ENCODE measurements at places on chromosomes 12 and 14. TPM values are rescaled to one million over a fixed set of nuclear protein-coding genes. Genes with fewer than 3 reads are reported as not detected.

Gene PRR4
- total RNA-seq, result not detected

- DNase-seq, result no peak
These were observed 14.2 kb downstream of the IQSEC3 start for GRCh38 chr12:80681-81190.

DNA sequence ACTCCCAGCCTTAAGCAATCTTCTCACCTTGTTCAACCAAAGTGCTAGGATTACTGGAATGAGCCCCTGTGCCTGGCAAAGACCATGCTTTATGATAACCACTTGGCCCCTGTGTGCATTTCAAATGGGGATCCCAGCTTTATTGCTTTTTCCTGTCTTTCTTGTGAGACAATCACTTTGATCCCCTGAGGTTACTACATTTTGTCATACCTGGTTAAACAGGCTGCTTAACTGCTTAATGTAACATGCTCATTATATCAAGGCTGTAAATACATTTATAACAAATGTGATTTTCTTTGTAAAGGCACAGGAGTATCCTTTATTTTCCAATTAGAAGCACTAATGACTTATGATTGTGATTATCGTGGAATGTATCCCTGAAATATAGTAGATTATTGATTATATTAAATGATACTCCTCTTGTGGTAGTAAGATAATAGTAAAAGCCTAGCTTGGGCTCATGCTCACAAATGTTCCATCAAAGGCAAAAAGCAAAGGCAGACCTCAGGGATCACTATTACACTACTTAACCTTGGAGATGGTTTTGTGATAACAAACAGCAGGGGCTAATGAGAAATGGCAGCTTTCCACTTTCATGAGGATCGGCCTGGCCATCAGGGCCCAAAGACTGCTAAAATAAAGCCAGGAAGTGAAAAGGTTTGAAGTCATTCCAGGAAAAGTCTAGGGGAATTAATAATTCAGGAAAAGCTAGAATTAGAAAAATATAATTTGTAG is 290.8 kb upstream of the MDGA2 start:
- DNase-seq, result no peak

Gene TAS2R42
- total RNA-seq, result not detected

DNA sequence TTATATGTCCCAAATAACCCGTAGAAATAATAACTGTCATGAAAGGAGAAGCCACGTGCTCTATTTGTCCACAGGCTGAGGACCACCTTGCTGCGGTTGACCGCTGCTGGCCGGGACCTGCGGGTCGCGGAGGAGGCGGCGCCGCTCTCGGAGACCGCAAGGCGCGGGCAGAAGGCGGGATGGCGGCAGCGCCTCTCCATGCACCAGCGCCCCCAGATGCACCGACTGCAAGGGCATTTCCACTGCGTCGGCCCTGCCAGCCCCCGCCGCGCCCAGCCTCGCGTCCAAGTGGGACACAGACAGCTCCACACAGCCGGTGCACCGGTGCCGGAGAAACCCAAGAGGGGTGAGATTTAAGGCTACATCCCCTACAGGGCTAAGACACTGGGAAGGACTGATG is 21.0 kb downstream of the RPGRIP1 start:
- DNase-seq, result no peak

Gene COL2A1
- not detected for total RNA-seq

DNA sequence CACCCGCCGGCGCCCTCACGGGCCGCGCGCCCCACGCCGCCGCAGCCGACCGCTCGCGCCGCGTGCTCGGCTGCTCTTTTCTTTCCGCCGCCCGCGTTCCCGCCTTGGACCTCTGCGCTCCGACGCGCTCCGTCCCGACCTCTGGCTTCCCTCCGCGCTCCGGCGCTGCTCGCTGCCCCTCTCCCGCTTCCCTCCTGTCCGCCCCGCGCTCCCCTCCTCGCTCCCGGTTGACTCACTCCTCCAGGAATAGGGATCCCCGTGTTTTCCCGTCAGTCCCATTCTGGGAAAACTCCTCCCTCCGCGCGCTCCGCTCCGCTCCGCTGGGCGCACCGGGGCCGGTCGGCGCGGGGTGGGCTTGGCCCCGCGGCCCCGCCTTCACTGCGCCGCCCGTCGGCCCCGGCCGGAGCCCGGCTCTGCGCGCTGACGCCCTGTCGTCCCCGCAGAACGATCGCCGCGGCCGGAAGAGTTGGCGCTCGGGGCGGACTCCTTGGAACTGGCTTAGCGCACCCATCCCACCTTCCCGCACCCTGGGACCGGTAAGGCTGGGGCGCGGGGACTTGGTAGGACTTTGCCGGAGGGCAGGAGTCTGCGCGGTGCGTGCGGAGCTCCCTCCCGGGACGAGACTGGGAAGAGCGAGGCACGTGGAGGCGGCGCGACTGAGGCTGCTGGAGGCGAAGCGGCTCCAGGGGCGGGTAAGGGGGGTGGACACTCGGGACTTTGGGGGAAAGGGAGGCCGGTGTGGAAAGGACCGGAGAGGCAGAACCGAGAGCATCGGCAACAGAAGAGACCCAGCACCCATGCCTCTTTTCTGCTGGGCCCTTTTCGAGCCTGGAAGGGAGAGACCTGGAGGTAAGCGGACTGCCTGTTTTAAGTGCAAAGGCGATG is 550 bp downstream of the TEAD4 start:
- peak; percentile 30 for DNase-seq

GRCh38 chr12:59357811-59358210 is 238.0 kb upstream of the SLC16A7 start:
- DNase-seq, result no peak

- DNase-seq, result no peak
These were observed 43.2 kb downstream of the SSPN start for GRCh38 chr12:26238341-26239121.

GRCh38 chr12:110508071-110508586 is 6.0 kb downstream of the RAD9B start:
- DNase-seq, result no peak

Gene IAPP
- total RNA-seq, result not detected

Gene HOXC10
- total RNA-seq, result 4.4 TPM

DNA sequence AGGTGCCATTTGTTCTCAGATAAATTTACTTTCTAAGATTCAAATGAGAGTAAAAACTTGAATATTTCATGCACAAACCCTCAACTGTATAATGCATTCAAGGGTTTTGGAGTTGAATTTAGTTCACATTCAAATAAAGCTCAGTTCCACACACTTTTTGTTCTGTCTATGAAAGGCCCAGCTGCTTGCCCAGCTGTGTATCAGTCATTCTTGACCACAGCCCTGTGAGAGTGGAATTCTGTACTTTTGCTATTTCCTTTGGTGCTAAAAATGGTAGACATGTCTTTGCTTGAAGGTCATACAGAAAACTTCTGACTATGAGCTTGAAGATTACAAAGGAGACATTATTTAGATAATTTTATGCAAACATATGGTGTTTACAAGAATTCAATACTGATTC is 110.4 kb downstream of the KCNC2 start:
- DNase-seq, result no peak

- DNase-seq, result no peak
These were observed 129.3 kb upstream of the PTPRQ start for GRCh38 chr12:80314741-80315140.

DNA sequence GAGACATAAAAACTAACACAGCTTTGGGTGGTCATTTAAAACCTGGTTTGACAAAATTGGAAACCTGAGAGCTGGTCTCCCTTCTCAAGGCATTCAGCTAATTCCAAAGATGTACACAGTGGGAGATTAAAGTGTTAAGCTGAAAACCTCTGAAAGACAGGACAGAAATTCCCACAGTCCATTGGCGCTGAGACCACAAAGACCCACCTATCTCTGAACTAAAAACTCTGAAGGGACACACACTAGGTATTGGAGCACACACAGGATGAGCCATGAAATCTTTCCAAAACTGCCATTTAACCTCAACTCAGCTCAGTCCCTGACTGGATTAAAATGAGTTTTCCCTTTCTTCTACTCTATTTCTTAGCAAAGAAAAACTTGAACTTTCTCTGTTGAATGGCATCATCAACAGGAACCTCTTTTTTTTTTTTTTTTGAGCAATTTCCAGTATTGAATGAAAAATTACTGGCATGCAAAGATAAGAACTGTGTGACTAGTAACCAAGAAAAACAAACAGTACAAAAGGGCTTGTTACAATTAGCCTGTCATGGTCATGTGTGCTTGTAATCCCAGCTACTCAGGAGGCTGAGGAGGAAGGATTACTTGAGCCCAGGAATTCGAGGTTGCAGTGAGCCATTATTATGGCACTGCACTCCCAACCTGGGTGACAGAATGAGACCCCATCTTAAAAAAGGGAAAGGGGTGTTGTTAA is 82.4 kb downstream of the IPO8 start:
- DNase-seq, result peak; percentile 35

Gene SCFD1
- 50.0 TPM for total RNA-seq

GRCh38 chr12:117749431-117749830 is 219.4 kb downstream of the KSR2 start:
- no peak for DNase-seq

Gene SERPINA4
- total RNA-seq, result not detected

Gene IFI27L1
- total RNA-seq, result 11.1 TPM

Gene OASL
- total RNA-seq, result 1.3 TPM

Gene IL26
- not detected for total RNA-seq

GRCh38 chr14:31261859-31262731 is 54.5 kb upstream of the HECTD1 start:
- peak; percentile 3 for DNase-seq

- no peak for DNase-seq
These were observed 70.6 kb upstream of the PRICKLE1 start for GRCh38 chr12:42660117-42660516.

DNA sequence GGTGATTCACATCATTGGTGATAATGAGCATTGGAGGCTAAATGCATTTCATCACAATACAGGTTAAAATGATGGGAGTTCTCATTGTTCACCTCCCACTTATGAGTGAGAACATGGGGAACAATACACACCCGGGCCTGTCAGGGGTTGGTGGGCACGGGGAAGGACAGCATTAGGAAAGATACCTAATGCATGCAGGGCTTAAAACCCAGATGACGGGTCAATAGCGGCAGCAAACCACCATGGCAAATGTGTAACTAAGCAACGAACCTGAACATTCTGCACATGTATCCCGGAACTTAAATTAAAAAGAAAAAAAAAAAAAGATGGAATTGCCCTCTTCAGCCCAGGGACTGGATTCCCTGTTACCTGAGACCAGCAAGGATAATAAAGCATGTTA is 2.3 kb upstream of the LUM start:
- no peak for DNase-seq

Gene RNASE7
- total RNA-seq, result not detected

GRCh38 chr12:5568325-5568981 is 136.5 kb downstream of the NTF3 start:
- DNase-seq, result no peak

DNA sequence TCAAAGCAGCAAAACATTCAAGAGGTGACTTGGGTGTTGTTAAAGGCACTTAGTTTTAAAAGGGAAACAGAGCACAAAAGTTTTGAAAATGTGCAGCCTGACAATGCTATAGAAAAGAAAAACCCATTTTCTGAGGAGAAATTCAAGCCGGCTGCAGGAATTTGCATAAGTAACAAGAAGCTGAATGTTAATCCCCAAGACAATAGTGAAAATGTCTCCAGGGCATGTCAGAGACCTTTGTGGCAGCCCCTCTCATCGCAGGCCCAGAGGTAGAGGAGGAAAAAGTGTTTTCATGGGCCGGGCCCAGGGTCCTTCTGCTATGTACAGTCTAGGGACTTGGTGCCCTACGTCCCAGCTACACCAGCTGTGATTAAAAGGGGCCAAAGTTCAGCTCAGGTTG is 167.9 kb downstream of the PPFIA2 start:
- no peak for DNase-seq

Gene GLIPR1L2
- total RNA-seq, result 0.76 TPM

- DNase-seq, result no peak
These were observed 436.1 kb downstream of the DAD1 start for GRCh38 chr14:22152903-22153302.

DNA sequence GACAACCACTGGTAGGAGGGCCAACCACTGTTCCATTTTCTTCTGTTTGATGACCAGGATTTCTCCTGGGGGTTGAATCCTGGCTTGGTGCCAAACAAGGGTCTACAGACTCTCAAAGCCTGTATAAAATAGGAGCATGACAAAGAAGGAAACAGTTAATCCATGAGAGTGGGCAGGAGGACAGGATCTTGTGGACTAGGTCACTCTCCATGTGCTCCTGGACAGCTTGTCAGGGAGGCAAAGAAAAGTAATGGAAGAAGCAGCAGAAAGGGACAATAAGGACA is 243.7 kb downstream of the AKAP6 start:
- no peak for DNase-seq

Gene STRN3
- 18.7 TPM for total RNA-seq

Gene NPFF
- total RNA-seq, result not detected

DNA sequence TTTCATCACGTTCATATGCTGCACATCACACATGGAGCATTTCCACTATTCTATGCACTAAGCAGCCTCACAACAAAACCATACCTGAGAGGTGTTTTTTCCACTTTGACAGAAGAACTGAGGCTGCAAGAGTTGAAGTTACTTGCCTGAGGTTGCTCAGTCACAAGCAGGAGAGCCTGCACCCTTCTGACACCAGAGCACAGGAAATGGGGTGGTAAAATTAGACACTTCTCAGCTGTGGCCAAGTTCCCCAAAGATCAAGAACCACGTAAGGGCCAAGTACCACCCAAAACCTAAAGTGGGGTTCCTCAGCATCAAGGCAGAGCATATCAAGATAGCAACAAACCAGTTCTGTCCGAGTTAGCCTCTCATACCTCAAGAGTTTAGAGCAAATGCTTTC is 185.8 kb downstream of the CAPZA3 start:
- DNase-seq, result no peak

DNA sequence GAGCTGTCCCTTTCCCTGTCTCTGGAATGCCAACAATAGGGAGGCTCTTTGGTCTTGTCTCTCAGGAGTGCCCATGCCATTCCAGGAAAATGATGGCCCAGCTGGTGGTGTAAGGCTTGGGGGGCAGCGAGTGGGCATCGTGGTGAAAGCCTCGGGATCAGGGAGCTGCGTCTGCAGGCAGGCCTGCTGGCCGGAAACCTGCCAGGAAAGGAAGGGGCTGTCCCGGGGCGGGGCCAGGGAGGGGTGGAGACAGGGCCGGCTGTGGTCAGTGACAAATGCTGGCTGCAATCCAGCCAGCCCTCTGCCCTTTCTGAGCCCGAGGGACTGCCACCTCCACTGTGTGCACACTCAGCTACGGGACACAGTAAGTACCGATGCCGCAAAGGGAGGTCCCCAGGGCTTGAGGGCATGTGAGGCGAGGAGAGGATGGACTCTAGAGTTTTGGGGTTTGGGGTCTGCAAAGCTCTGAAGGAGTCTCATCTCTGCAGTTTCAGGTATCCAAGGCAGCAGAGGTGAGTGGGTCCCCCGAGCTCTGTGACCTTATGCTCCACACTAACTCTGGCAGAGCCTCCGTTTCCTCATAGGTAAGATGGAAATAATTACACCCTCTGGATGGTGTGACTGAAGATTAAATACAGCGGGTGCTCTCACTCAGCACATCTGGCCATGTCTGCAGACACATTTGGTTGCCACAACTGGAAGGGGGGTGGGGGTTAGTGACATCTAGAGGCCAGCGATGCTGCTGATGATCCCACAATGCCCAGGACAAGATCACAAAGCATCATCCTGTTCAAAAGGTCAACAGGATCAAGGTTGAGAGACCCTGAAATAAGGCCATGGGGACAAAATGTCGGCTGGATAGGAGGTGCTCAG is at the start of gene SERPINA5:
SERPINA5 (plus strand) TSS at position 300 of the 873 bp plus-strand sequence. CDS start 5,937 bp downstream, outside the sequence.
- DNase-seq, result peak; percentile 24

Gene C12orf50
- total RNA-seq, result not detected

GRCh38 chr12:2395354-2395977 is 342.7 kb downstream of the CACNA1C start:
- DNase-seq, result no peak

- DNase-seq, result no peak
These were observed 12.1 kb downstream of the SERPINA5 start for GRCh38 chr14:94593376-94593748.
